ENCODE measurements at places on chromosomes 3 and 15.

GRCh38 chr15:57403566-57404325 lies 27.4 kb downstream of the CGNL1 start:
- no peak for DNase-seq

- no peak for DNase-seq
Measured at GRCh38 chr3:155853214-155854140, 750 bp downstream of the SLC33A1 start.

GRCh38 chr3:62467966-62468722 lies 94.8 kb upstream of the FEZF2 start:
- no peak for DNase-seq

GRCh38 chr3:61996366-61996765 lies 377.0 kb downstream of the FEZF2 start:
- DNase-seq: no peak

DNA sequence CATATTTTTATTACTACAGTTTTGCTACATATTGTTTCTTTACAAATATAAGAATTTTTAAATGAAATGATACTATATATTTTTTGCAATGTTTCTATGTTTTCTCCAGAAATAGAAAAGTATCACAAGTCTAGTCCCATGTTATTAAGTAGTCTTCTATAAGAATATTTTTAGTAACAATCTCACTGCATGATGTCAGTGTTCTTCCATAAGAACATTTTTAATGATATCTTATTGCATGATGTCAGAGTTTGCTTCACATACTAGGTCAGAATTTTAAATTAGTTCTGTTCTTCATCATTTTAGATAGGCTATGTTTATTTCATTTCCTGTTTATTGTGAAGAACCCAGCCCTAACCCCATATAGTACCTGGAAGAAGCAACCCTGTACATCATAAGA lies 265.3 kb upstream of the IL12A start:
- DNase-seq: no peak

DNA sequence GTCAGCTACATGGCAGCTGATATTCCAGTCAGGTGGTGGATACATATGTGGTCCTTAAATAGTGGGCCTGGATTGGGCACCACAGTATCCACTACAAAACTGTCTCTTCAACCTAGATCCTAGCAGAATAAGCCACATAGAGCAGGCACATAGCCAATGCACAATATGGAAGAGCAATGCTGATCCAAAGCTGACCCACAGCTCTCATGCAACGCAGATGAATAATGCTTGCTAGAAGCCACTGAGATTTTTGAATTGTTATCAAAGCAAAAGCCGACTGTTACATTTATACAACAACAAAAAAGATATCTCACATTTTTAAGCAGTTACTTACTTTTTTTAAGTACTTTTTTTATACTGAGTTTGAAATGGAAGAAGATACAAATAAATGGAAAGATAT lies 11.2 kb downstream of the CNTN3 start:
- DNase-seq: no peak

DNA sequence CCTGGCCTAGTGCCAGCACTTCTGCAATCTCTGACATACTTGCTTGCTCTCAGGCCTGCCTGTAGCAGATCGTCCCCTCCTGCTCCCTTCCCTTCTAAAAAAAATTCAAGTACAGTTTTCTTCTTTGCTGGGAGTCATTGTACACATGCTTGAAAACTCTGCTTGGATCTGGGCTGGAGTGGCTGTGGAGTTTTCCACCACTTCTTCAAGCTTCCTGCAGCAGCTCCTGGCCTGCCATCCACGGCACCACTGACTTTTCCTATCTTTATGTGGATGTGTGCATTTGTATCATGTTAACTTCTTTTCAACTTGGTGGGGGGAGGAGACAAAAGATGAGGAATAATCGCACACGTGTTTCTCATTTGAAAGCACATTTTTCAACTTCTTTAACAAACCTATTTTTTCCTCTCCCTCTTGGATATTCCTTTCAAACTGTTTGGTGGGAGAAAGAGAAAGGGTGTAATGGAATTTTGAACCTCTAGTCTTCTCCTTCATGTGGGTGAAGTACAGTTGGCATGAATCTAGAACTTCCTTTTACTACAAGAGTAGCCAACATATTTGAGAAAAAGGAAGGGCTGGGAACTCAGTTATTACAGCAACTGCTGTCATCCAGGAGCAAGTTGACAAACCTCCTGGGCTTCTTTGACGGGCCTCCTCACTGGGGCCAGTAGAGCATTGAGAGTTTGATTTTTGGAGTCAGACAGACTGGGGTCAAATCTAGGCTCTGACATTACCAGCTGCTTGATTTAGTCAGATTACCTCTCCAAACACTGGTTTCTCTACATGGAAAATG lies 61.2 kb upstream of the LRTM1 start:
- DNase-seq: no peak

GRCh38 chr3:100348727-100349126 lies 14.2 kb downstream of the NIT2 start:
- no peak for DNase-seq

DNA sequence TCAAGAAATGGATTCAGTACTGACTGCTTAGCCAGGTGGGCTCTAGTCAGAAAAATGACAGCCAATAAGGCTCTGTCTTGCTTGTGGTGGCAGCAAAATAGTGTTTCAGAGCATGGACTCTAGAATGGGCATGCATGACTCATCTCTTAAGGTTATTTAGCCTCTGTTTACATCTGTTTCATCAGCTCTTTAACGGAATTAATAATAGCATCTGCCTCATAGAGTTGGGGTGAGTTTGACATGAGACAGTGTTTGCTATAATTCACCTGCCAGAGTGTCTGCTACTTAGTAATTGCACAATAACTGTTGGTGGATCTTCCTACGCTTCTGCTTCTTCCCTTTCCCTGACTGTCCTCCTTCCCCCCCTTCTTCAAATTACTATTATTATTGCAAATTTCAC lies 350.4 kb upstream of the SEMA6D start:
- no peak for DNase-seq

All from activated CD4-positive, alpha-beta T cell treated with anti-CD3 and anti-CD28 coated beads, Interleukin-2, amount 50 U/mL, for 24 hours (primary cell).